ENCODE measurements at places on chromosomes 6 and 20.
A peak's percentile ranks its signal among the peaks of the same experiment; 100 is the strongest.

DNA sequence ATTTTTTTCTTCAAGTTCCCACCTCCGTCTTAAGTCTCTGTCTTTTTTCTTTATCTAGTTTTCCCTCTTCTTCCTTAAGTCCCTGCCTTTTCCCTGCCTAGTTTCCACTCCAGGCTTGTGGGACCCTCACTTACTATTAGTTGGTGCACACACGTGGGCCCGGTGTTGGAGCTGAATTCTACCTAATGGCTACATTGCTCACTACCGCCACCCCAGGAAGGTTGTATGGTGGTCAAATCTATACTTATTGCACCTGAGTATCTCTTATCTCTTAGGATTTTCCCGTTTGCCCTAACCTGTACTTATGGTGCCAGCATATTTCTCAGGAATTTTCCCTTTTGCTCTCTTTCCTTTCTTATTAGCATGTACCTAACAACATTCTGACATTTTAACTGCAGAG, 692.8 kb downstream of the EPM2A start:
- no peak overlapping the region for H3K27ac ChIP-seq
- H3K27me3 ChIP-seq = no peaks in the 10 kb centered on the region
- no peaks in the 10 kb centered on the region for H3K36me3 ChIP-seq
- H3K4me1 ChIP-seq = no peaks in the 10 kb centered on the region
- no peak for DNase-seq
- no peak overlapping the region for H3K4me3 ChIP-seq

- H3K27ac ChIP-seq = no peak overlapping the region
- DNase-seq = no peak
- H3K4me3 ChIP-seq = no peak overlapping the region
- H3K27me3 ChIP-seq = no peaks in the 10 kb centered on the region
Measured at GRCh38 chr6:106556368-106556960, 72.8 kb downstream of the RTN4IP1 start.

DNA sequence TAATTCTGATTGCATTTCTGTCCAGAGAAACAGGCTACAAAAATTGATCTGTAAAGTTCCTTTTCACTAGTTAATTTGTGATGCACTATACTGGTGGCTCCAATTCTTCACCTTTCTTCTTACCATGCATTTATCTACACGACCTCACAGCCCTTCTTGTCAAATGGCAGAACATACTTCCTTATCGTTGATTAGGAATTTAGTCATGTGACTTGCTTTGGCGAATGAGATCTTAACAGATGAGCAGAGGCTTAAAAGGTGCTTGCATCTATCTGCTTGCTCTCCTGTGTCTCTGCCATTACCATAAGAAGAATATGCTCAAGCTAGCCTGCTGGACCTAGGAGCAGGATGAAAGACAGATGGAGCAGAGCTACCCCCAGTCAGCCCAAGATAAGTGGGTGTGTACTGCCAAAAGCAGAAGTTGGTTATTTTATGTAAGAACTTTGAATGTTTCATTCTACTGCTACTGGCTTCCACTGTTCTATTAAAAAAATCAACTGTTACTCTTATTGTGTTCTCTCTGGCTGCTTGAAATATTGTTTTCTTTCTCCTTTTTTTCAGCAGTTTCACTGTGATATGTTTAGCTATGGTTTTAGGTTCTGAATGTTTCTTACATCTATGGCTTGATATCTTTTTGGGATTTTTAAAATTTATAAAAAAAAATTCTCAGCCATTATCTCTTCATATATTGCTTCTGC, 40.2 kb upstream of the RBM24 start:
- H3K27ac ChIP-seq = no peak overlapping the region
- H3K4me3 ChIP-seq = no peak overlapping the region
- H3K4me1 ChIP-seq = no peaks in the 10 kb centered on the region
- no peaks in the 10 kb centered on the region for H3K36me3 ChIP-seq
- no peak for DNase-seq

GRCh38 chr20:40173872-40174271, 515.2 kb downstream of the MAFB start:
- H3K36me3 ChIP-seq = no peaks in the 10 kb centered on the region
- no peaks in the 10 kb centered on the region for H3K27me3 ChIP-seq
- H3K4me3 ChIP-seq = no peak overlapping the region
- no peak for DNase-seq

- no peak overlapping the region for H3K4me3 ChIP-seq
- H3K36me3 ChIP-seq = no peaks in the 10 kb centered on the region
- H3K27me3 ChIP-seq = no peaks in the 10 kb centered on the region
- H3K4me1 ChIP-seq = no peaks in the 10 kb centered on the region
Measured at GRCh38 chr20:1924910-1925861, 30.0 kb downstream of the SIRPA start.

GRCh38 chr20:25299806-25300205, 51.9 kb downstream of the PYGB start:
- H3K4me1 ChIP-seq = peaks cover 18% of the 10 kb centered on the region
- peak overlapping the region; percentile 25 for H3K27ac ChIP-seq
- no peak for DNase-seq

DNA sequence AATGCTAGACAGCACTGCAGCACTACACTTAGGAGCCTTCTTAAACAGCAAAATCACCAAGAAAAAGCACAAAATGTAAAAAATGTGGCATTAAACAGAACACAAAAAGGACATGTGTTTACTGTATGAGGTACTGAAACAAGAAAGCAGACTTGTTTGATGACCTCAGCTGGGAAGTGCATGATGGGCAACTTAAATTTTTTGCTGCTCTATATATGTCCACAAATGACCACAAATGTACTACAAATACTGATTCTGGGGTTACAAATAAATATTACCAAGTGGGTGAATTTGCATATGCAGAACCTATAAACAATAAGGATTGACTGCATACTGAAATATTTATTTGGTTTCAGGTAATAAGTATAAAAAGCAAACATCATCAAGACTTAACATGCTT, 13.1 kb downstream of the RAB23 start:
- H3K27me3 ChIP-seq = no peaks in the 10 kb centered on the region
- H3K4me3 ChIP-seq = no peak overlapping the region
- no peak for DNase-seq
- no peaks in the 10 kb centered on the region for H3K4me1 ChIP-seq
- peaks cover 7% of the 10 kb centered on the region for H3K36me3 ChIP-seq

GRCh38 chr6:13544454-13545186, 29.8 kb upstream of the SIRT5 start:
- H3K27me3 ChIP-seq = no peaks in the 10 kb centered on the region
- no peak for DNase-seq
- no peaks in the 10 kb centered on the region for H3K36me3 ChIP-seq

DNA sequence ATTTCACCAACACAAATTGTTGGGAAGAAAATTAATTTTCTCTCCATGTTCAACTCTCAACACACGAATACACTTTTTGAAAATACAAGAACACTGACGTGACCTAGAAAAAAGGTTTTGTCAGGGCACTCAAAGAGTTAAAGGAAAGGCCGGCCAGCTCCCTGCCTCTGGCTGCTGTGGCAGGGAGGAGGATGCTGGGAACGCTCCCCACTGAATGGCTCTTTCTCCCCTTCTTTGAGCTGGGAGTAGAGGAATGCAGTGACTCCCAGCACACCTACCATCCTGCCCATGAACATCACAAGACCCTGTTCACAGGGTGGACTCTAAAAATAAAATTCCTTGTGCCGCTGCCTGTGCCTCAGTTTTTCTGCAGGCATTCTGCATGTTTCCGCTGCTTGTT, 47.0 kb downstream of the MAP3K5 start:
- no peak overlapping the region for H3K4me3 ChIP-seq
- no peaks in the 10 kb centered on the region for H3K36me3 ChIP-seq
- H3K4me1 ChIP-seq = peaks cover 2% of the 10 kb centered on the region
- DNase-seq = no peak
- no peak overlapping the region for H3K27ac ChIP-seq

DNA sequence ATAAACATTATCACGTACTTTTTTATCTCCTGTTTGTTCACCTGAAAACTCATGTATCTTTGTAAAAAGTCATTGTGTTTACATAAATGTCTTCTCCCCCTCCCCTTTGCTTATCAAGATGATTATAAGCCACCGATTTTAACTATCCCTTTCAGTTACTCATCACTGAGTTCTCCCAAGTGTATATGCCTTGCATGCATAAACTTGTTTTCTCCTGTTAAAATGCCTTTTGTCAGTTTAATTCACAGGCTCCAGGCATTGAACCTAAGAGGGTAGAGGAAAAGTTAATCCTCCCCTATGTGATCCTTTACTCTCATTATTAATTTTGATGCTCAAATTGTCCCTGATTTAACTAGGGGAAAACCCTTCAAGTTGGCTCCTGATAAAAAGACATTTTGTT, 24.2 kb downstream of the ANKEF1 start:
- H3K27me3 ChIP-seq = no peaks in the 10 kb centered on the region
- H3K36me3 ChIP-seq = peaks cover 14% of the 10 kb centered on the region

- no peak overlapping the region for H3K4me3 ChIP-seq
- no peak overlapping the region for H3K27ac ChIP-seq
- DNase-seq = no peak
Measured at GRCh38 chr6:158647501-158647900, 2.4 kb upstream of the SYTL3 start.

GRCh38 chr6:18693881-18694280, 306.7 kb downstream of the RNF144B start:
- H3K4me3 ChIP-seq = no peak overlapping the region
- H3K27ac ChIP-seq = no peak overlapping the region
- DNase-seq = no peak
- H3K27me3 ChIP-seq = no peaks in the 10 kb centered on the region
- no peaks in the 10 kb centered on the region for H3K4me1 ChIP-seq
- H3K36me3 ChIP-seq = no peaks in the 10 kb centered on the region

- H3K27ac ChIP-seq = no peak overlapping the region
- H3K36me3 ChIP-seq = no peaks in the 10 kb centered on the region
- no peaks in the 10 kb centered on the region for H3K4me1 ChIP-seq
Measured at GRCh38 chr6:14436592-14437132, 319.1 kb downstream of the CD83 start.
